Activated CD8-positive, alpha-beta memory T cell treated with anti-CD3 and anti-CD28 coated beads, Interleukin-2, amount 10 ng/mL, durations not matched to agents 7 days and 5 days (primary cell): ENCODE measurements at places on chromosomes 1 and 21. TPM values are rescaled to one million over a fixed set of nuclear protein-coding genes. Genes with fewer than 3 reads are reported as not detected.

The NECTIN4 gene
- 0.12 TPM for total RNA-seq

- no peak overlapping the region for H3K4me3 ChIP-seq
- no peak for DNase-seq
Measured at GRCh38 chr1:50704126-50704525, 255.9 kb downstream of the FAF1 start.

DNA sequence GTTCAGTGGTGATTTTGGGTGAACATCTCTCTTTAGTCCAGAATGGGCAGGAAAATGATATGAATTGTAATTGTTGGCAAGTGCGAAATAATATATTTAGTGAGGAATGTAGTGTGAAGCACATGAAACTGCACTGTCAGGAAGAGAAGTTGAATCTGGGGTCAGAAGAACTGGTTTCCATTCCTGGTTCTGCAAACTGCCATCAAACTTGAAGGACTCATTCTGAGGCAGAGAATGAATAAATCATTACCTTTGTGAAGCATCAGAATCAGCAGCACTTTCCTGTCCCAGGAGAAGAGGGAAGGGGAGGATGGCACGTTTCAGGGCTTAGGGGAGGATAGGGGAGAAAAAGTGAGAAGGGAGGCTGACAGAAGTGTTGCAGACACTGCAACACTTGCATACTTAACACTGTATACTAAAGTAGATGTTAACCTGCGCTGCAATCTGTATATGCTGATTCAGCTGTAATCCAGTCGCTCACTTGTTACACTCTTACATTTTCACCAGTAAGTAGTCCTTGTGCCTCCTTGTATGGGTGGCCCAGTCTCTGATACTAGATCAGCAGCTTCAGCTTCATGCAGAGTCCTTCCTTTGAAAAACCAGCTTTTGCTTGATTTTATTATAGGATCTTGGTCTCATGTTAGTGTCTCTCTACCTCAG, 10.5 kb upstream of the RPTN start:
- H3K27ac ChIP-seq, result no peak overlapping the region
- no peak overlapping the region for H3K4me3 ChIP-seq
- H3K36me3 ChIP-seq, result peaks cover 4% of the 10 kb centered on the region
- peaks cover 9% of the 10 kb centered on the region for H3K4me1 ChIP-seq

The RABIF gene
- total RNA-seq, result 15.3 TPM

DNA sequence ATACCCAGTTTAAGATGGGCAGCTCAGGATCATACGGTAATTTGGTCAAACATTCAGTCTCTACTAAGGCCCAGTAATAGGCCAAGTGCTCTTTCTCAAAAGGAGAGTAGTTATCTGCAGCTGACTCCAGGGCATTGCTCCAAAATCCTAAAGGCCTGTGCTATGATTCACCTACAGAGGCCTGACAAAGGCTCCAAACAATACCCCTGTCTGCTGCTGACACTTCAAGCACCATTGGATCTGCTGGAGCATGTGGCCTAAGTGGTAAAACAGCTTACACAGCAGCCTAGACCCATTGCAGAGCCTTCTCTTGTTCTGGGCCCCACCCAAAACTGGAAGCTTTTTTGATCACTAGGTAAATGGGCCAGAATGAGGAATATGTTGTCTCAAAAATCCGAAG, 22.8 kb downstream of the SLAMF7 start:
- H3K27ac ChIP-seq, result no peak overlapping the region
- no peak for DNase-seq
- H3K4me3 ChIP-seq, result no peak overlapping the region
- no peaks in the 10 kb centered on the region for H3K27me3 ChIP-seq
- H3K36me3 ChIP-seq, result peaks cover 18% of the 10 kb centered on the region

DNA sequence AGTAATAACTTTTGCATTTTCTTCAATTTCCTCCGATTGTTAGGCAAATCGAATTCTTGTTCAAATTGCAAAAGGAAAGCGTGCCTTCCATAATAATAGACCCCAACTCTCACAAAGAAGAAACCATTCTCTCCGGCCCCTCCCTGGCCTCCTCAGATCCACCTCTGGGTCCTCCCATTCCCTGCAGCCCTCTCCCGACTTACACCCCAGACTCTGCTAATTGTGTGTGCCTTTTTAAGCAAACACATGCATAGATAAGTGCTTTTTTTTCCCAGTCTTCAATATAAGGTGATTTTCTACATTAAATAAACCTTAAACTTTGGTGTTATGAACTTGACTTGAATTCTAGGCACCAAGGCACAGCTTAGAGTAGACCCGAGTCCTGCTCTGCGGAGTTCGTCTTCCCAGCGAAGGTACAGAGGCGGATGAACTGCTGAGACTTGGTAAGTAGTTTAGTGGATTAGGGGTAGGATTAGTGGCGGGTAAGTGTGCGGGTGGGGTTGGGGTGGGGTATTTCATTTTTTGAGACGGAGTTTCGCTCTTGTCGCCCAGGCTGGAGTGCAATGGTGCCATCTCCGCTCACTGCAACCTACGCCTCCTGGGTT, 1.5 kb downstream of the L1TD1 start:
- H3K4me1 ChIP-seq, result no peaks in the 10 kb centered on the region
- H3K27ac ChIP-seq, result no peak overlapping the region
- H3K36me3 ChIP-seq, result peaks cover 3% of the 10 kb centered on the region
- no peak overlapping the region for H3K4me3 ChIP-seq
- peaks cover 34% of the 10 kb centered on the region for H3K27me3 ChIP-seq
- DNase-seq, result no peak

The ADCY10 gene
- 0.07 TPM for total RNA-seq

DNA sequence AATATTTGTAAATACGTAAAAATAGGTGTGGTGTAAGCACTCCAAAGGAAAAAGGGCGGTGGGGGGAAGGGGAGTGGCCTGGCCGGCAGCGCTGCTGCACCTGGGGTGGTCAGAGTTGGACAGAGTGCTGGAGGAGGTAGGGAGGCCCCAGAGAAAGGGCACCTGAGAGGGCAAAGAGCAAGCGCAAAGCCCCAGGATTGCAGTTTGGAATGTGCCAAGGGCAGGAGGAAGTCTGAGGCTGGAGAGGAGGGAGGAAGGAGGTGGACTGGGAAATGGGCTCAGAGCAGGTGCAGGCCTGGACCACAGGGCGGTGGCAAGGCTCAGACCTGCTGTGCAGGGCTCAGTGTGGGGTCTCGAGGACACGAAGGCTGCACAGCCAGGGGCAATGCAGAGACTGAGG, 30.6 kb downstream of the LDLRAP1 start:
- no peaks in the 10 kb centered on the region for H3K36me3 ChIP-seq
- H3K4me1 ChIP-seq, result peaks cover 5% of the 10 kb centered on the region

DNA sequence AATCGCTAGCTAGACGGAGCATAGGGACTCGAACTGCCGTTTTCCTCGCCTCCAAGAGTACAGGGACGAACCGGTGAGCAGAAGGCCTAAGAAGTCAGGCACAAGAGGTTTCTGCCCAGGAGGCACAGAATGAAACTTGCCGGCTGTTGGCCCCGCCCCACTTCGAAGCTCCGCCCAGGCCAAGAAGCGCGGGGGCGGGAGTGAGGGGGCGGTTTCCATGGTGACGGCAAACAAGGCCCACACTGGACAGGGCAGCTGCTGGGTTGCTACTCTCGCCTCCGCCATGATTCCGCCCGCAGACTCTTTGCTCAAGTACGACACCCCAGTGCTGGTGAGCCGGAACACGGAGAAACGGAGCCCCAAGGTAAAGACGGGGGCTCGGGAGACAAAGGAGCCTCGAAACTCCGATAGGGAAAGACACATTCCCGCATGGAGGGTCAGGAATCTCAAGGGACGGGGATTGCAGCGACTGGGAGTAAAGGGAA, at the start of gene DNALI1:
Gene DNALI1 (plus strand): TSS at position 229 of the 485 bp plus-strand sequence. CDS start 55 bp downstream, at position 284.
- H3K36me3 ChIP-seq, result peaks cover 14% of the 10 kb centered on the region
- H3K4me1 ChIP-seq, result peaks cover 34% of the 10 kb centered on the region
- H3K4me3 ChIP-seq, result no peak within 1 kb of the TSS
- H3K27ac ChIP-seq, result no peak within 1 kb of the TSS
- no peaks in the 10 kb centered on the region for H3K27me3 ChIP-seq

- H3K4me3 ChIP-seq, result no peak overlapping the region
- no peak overlapping the region for H3K27ac ChIP-seq
- H3K4me1 ChIP-seq, result no peaks in the 10 kb centered on the region
Measured at GRCh38 chr1:210631399-210631798, 302.7 kb downstream of the HHAT start.

The ZNF326 gene
- 19.9 TPM for total RNA-seq

GRCh38 chr21:38413958-38414548, 84.2 kb downstream of the ERG start:
- no peaks in the 10 kb centered on the region for H3K4me1 ChIP-seq
- H3K27ac ChIP-seq, result no peak overlapping the region
- no peaks in the 10 kb centered on the region for H3K27me3 ChIP-seq
- H3K4me3 ChIP-seq, result no peak overlapping the region
- no peak for DNase-seq

- no peaks in the 10 kb centered on the region for H3K27me3 ChIP-seq
- DNase-seq, result no peak
- H3K27ac ChIP-seq, result no peak overlapping the region
- peaks cover 12% of the 10 kb centered on the region for H3K4me1 ChIP-seq
- peaks cover 5% of the 10 kb centered on the region for H3K36me3 ChIP-seq
Measured at GRCh38 chr21:43979654-43980053, 32.5 kb upstream of the TRAPPC10 start.

The AIRE gene
- total RNA-seq, result 0.06 TPM

GRCh38 chr1:96978901-96979300, 257.3 kb downstream of the PTBP2 start:
- no peak overlapping the region for H3K27ac ChIP-seq
- H3K36me3 ChIP-seq, result no peaks in the 10 kb centered on the region
- no peak for DNase-seq
- no peaks in the 10 kb centered on the region for H3K4me1 ChIP-seq
- peaks cover 28% of the 10 kb centered on the region for H3K27me3 ChIP-seq
- H3K4me3 ChIP-seq, result no peak overlapping the region

- no peaks in the 10 kb centered on the region for H3K4me1 ChIP-seq
- no peaks in the 10 kb centered on the region for H3K27me3 ChIP-seq
- no peak overlapping the region for H3K4me3 ChIP-seq
Measured at GRCh38 chr21:46216132-46216747, 12.3 kb downstream of the LSS start.

The SLC25A34 gene
- 0.82 TPM for total RNA-seq

DNA sequence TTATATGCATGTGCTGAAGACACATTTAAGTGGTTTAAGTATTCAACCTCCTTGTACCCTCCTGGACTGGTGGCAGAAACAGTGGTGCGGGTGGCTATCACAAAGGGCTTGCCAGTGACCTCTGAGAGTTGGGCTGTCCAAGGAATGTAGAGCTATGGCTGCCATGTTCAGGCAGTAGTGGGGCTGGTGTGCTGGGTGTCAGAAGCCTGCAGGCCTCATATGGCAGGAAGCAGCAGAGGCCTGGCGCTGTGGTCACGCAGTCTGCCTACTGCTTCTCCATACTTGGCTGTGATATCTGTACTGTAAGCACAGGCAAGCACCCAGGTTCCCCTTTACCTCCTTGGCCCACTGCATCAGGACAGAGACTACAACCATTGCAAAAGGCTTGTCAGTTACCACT, 870.0 kb downstream of the LRRIQ3 start:
- no peak overlapping the region for H3K4me3 ChIP-seq
- no peaks in the 10 kb centered on the region for H3K36me3 ChIP-seq
- no peaks in the 10 kb centered on the region for H3K27me3 ChIP-seq
- DNase-seq, result no peak

The IL23R gene
- total RNA-seq, result 2.2 TPM

The CXADR gene
- total RNA-seq, result 0.16 TPM
